ENCODE measurements at places on chromosomes 3 and 15.

GRCh38 chr3:50503504-50504342, at the start of gene CACNA2D2:
TSS of gene CACNA2D2 (minus strand) at chr3:50503634. CDS start at chr3:50503423, 211 bp downstream.
- peak; percentile 77 for DNase-seq

- no peak for DNase-seq
These were observed 22.2 kb upstream of the EID1 start for GRCh38 chr15:48855501-48856440.

GRCh38 chr3:23254835-23255234, 51.7 kb downstream of the UBE2E2 start:
- no peak for DNase-seq

DNA sequence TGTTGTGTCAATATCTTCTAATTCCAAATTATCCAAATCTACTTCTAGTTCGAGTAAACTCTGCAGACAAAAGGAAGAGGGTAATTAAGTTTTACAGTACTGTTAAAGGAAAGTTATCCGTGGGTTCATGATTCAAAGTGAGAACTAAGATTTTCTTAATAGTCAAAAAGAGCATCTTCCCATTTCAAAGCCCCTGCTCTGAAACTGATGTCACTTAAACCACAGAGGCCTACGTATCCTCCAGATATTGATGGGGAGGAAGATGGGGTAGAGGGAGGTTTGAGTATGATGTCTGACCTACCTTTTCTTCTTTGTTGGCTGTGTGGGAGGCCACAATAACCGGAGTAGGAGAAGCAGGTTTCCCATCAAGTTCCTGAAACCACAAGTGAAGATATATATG, 14.1 kb downstream of the MRPS22 start:
- no peak for DNase-seq

DNA sequence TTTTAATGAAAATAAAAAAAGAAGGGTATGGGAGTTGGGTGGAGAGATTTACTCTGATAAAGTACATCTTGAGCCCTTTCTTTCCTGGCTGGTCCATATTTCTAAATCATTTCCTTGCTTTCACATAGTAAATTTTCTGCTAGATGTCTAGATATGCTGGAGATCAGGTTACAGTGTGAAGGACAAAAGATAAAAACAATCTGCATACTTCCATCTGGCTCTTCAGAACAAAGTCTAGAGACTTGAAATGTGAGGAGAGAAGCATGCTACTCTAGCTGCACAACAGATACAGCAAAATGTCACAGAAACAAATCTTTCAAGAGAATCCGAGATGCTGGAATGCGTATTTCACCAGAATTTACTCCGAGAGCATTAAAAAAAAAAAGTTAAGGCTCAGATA, 42.2 kb downstream of the FOXP1 start:
- DNase-seq, result no peak

DNA sequence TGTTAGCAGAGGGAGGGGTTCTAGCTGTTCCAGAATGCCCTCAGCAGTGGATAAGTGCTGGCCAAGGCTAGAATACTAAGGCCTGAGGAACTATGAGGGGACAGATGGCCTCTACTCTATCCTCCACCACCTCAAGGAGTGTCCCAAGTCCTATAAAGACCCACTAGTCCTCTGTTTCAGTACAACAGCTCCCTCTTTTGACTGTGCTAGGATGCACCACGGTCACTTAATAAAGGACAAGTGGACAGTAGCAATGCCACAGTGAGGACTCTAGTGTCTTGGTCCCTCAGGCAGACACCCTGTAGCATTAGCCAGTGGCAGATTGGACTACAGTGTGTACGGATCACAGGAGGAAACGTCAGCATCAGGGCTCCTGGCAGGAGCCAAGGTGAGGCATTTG, 171.8 kb upstream of the PROK2 start:
- no peak for DNase-seq

DNA sequence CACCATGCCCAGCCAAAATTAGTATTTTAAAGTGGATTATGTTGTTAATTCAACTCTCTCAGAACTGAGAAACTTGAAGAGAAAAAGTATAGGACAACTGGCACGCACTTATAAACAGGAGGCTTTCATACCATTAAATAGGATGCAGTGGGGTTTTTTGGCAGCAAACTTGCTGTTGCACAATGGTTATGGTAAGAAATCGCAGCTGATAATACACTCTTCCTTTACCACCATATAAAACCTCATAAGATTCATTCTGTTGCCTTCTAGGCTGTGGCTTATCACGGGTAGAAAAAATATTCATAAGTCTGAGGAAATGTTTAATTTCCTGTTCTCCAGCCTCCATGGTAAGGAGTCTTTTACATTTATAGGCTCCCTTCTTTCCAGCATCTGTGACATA, 95.3 kb downstream of the TMCO5A start:
- no peak for DNase-seq

DNA sequence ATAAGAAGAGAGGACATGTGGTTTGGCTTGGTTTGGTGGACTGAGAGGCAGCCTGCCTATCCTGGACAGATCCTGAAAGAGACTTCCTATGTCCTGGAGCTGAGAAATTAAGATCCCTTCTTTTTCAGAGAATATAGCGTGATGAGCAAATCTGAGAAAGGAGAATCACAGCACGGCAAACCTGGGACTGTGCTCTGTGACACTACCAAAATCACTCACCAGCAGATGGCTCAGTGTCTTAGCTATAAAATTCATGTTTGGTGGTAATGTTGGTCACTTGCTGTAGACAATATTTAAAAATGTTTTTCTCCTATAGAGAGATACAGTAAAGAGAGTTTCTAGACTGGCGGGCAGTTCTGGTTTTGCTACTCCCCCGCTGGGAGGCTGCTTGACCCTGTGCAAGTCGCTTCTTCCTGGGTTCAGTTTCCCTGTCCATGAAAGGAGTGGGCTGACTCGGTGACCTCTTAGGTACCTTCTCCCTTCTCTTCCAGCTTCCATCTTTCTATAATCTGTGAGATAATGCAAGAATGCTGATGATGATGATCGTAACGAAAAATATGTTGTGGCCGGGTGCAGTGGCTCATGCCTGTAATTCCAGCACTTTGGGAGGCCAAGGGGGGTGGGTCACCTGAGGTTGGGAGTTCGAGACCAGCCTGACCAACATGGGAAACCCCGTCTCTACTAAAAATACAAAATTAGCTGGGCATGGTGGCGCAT, 7.6 kb upstream of the HES1 start:
- DNase-seq, result no peak
